ENCODE measurements at places on chromosomes 4 and X.

- no peak for DNase-seq
These were observed 36.7 kb upstream of the MAP9 start for GRCh38 chr4:155413451-155413850.

DNA sequence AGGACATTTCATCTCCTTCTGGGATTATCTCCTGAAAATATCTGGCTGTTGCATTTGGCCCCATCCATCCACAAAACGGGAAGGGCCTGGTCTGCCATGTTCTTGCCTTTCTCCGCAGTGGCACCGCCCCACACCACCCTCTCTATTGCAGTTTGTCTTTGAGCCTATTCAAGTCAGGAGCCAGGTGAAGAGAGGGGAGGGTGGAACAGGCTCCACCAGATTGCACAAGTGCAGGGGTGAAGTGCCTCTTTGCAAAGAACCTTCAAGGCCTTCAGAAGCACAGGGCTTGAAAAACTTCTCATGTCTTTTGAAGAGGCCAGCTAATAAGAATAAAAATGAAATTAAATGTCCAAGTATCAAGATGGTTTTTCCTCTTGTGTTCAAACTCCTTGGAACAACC lies 28.7 kb downstream of the RS1 start:
- DNase-seq: no peak

GRCh38 chr4:55178226-55179005 lies 53.0 kb upstream of the KDR start:
- DNase-seq: no peak

DNA sequence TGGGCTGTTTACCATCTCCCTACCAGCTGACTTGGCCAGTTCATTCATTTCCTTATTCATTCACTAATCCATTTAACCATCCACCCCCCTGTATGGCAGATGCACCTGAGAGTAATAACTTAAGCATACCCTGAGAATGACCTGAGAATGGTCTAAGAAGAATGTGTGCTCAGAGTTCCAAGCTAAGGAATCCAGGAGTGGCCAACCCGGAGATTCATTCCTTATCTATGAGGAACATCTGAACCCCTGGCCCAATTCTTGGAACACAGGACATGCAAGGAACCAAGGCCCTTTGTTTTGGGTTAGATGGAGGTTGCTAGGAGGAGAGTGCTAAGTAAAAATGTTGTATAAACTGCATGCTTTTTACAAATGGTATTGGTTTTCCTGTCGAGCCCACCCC lies 13.5 kb upstream of the STARD8 start:
- no peak for DNase-seq

GRCh38 chr4:41236032-41236431 lies 20.7 kb upstream of the UCHL1 start:
- no peak for DNase-seq

DNA sequence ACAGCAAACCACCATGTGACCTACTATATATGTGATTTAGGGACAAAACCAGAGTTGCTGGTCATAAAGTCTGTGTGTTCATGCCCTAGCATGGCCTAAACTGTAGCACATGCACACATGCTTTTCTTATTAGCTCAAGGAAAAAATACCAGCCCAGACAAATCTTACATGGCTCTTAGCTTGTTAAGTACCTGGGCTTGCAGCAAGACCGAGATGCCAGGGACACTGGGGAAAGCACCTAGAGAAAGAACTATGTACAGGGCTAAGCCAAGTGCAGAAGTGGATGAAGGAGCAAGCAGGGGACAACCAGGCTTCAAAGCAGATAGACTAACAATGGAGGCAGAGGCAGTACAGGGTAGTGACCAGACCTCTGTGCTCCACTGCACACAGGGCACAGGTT lies 3.4 kb upstream of the GABRE start:
- no peak for DNase-seq

DNA sequence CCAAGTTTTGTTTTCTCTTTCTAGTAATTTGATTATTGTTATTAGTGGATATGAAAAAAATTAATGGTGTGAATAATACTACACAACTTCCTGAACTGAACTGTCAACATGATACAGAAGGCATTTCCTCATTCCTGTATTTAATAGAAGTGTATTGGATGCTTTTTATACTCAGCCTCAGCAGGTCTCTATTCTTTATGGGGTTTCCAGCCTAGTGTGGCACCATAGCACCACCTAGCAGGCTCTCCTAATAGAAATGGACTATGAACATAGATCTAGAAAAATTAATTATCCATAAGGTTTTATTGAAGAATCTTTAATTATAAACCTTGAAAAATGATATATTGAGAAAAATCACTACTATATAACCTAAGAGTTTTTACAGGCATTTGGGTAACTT lies 52.4 kb downstream of the GLRB start:
- no peak for DNase-seq

DNA sequence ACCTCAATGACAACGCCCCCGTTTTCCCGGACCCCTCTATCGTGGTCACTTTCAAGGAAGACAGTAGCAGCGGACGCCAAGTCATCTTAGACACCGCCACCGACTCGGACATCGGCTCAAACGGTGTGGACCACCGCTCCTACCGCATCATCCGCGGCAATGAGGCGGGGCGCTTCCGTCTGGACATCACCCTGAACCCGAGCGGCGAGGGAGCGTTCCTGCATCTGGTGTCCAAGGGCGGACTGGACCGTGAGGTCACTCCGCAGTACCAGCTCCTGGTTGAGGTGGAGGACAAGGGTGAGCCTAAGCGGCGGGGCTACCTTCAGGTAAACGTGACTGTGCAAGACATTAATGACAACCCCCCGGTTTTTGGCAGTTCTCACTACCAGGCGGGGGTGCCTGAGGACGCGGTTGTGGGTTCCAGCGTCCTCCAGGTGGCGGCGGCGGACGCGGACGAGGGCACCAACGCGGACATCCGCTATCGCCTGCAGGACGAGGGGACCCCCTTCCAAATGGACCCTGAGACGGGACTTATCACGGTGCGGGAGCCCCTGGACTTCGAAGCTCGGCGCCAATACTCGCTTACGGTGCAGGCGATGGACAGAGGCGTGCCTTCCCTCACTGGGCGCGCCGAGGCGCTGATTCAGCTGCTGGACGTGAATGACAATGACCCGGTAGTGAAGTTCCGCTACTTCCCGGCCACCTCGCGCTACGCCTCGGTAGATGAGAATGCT lies 2.2 kb downstream of the FAT4 start:
- DNase-seq: peak; percentile 56

DNA sequence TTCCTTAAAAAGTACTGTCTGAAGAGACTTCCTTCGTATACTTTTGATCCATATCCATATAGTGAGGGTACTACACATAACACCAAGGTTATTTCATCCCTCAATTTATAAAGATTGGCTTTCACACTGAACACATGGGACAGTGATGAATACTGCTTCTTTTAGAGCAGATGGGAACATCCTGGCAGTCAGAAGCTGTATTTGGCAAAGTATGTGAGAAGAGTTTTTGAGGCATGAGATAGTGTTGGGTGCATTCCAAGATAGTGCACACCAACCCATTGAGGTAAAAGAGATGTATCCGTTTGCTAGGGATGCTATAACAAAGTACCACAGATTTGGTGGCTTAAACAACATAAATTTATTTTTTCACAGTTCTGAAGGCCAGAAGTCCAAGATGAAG lies 141.1 kb downstream of the MOSPD2 start:
- no peak for DNase-seq

DNA sequence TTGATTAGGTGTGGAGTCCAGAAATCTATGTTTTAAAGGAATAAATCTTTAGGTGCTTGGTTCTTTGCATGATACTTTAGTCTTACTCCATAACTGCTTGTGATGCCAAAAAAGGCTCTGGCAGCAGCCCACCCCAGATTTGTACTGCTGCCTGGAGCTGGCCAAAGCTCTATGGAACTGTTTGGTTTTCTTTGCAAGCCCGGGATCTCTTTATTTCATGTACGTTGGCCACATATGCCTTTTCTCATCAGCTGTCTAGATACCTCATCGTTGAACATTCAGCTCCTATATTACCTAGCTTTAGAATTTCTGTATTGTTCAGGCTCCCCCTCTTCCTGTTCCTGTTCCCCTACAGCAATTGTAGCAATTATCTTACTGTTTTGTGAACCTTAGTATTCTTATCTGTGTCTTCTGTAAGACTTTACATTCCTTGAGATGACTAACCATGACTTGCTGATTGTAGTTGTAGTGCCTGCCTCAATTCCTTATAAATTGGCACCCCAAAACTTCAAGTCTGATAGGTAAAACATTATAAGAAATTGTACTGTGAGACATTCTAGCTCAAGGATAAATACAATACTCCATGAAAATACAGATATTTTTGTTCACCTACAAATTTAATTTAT lies 199.4 kb upstream of the GPRIN3 start:
- no peak for DNase-seq

GRCh38 chr4:85243857-85244256 lies 231.1 kb upstream of the ARHGAP24 start:
- no peak for DNase-seq

GRCh38 chr4:2362266-2363055 lies 56.0 kb downstream of the ZFYVE28 start:
- DNase-seq: no peak

GRCh38 chr4:176036585-176037205 lies 28.9 kb upstream of the WDR17 start:
- DNase-seq: no peak

DNA sequence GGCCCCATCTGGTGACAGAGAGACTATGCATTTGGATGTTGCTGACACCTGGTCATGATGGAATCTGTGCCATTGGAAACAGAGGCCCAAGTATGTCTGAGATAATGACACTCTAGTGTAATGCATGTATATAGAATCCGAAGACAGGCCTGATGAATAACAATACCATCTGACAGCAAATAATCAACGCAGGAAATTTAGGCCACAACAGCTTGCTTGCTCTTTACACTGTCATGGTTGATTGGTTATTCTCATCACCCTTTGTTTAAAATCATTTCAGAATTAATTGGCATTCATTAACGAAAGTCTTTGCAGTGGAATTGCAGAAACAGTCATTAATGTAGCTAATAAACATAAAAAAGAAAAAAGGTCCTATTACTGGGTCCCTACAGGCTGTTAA lies 194.8 kb downstream of the AFF2 start:
- no peak for DNase-seq

DNA sequence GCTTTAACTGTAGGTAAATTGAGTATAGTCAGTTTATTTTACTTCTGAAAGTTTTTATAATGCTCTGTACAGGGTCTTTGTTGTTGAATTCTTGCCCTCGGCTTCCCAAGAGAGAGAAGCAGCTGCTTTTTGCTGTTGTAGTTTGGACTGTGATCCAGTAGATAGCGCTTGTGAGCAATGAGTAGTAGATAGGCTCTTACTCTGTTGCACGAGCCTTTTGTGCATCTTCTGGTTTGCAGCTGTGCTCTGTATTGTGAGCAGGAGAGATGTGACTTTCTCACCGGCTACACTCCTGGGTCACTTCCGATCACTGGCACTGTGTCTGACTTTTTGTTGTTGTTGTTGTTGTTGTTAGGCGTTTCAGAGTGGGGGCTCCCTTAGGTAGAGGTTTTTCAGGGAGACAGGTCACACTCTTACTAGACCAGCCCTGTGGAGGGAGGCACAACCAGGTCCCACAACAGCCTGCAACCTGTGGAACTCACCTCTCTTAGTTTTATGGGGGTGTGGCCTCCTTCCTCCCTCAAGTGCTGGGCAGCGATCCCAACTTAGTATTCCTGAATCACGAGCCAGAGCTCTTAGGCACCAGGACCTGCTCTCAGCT lies 822.1 kb upstream of the GALNTL6 start:
- DNase-seq: no peak

DNA sequence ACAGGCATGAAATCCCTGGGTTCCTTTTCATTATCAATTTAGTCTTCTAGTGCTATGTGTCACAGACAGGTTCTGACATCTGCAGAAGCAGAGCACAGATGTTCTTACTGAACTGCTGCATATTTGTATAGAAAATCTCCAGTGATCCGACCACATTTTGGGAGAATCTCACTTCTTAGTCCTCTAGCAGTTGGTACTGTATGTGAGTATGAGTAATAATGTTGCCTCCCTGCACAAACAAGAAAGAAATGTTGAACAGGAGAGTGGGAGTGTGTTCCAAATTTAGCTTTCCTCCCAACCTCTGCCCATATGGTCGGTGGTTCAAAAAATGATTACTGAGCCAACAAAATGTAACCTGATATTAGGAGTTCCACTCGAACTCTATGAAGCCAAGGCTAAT lies 165.3 kb upstream of the GPC4 start:
- DNase-seq: no peak

DNA sequence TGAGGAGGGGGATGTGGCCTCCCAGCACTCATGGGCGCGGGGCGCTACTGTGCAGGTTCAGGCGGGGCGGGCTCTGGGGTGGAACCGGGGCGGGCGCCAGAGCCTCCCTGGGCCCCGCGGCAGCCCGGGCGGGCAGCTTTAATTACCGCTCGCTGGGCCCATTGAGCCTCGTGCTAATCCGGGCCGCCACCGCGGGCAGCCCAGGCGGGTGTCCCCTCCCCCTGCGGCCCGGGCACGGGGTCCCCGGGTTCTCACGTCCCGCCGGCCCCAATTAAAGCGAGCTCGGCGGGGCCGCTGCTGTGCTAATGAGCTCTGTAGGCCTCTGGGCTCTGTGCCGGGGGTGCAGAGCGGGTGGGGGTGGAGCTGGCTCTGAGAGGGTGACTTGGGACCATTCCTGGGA lies 22.8 kb upstream of the FGFR3 start:
- DNase-seq: no peak

GRCh38 chrX:23898412-23898959 lies 9.3 kb downstream of the APOO start:
- DNase-seq: no peak

DNA sequence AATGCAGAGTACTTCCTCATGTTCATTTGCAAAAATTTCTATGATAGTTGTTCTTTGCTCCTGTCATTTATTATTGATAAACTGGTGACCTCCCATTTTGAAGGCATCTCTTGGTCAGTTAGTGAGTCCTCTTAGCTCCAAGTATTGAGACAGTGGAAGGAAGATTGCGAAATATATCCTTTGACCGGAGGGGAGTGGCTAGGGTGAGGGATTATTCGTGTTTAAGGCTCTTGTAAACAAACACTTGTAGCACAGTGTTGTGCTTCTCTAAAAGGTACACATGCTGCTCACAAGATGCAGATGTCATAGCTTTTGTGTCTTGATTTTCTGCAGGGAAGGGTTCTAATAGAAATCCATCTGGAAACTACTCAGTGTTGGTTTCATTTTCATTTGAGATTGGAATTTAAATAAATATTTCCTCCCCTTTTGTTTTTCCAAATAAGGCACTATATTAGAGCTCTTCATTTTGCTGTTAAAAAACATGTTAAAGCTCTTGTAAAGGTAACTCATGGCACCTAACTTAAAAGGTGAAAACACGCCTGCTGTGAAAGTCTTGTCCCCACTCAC lies 21.8 kb downstream of the TXLNG start:
- no peak for DNase-seq

DNA sequence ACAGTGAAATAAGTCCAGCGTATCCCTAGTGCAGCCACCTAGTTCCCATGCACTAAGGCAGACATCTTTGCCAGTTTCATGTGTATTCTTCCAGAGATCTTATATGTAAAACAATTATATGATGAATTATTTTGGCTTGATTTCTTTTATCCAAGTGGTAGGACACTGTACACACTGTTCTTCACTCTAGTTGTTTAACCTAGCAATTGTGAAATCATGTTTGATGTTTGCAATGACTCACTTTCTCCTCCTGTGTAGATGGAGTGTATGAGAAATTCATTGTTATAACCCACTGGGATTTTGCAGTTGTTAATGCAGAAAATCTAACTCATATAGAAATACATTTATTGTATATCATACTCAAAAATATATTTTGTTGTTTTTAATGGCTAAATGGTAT lies 17.5 kb upstream of the TBC1D1 start:
- no peak for DNase-seq

- peak; percentile 73 for DNase-seq
These were observed 9.8 kb upstream of the BCOR start for GRCh38 chrX:40107291-40108161.

Data from left ventricle myocardium superior (tissue), 1 donor.